ENCODE measurements at places on chromosomes 3 and 15.

DNA sequence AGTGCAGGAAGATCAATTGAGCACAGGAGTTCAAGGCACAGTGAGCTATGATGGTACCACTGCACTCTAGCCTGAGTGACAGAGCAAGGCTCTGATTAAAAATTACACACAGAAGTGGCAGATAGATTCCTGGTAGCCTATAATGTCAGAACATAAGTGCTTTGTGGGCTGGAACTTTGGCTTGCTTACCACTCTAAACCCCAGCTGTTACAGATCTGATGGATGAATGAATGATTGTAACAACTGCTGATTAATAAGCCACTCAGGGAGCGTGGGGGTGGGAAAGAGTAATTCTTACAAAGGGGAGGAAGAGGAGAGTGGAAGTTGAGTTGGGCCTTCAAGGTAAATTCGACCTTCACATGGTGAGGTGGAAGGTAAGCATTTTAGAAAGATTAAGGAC lies 40.9 kb upstream of the PTPN23 start:
- no peak for DNase-seq

GRCh38 chr3:186493525-186494255 lies 50.5 kb downstream of the CRYGS start:
- no peak for DNase-seq

DNA sequence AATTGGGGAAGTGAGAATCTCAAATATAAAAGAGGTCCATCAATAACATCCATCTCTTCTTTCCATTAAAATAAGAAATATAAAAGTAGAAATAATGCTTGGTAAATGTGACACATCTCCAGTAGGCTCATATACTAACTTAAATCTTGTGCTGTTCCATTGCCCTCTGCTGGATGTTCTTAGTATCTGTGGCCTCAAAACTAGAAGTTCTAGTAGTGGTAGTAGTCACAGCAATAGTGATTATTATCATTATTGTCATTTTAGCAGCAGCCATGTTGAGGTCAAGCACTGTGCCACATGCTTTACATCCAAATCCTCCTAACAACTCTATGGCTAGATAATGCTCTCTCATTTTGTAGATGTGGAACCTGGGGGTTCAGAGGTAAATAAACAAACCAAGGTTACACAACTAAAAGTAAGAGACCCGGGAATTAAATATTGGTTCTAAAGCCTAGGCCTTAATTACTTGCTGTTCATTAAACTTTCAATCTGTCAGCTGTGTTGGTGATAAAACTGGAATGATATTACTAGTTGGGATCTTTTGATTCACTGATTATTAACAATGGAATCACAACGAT lies 20.2 kb upstream of the BTLA start:
- DNase-seq: no peak

GRCh38 chr15:60347480-60348049 lies 50.2 kb downstream of the ANXA2 start:
- DNase-seq: no peak

- peak; percentile 95 for DNase-seq
These were observed at the start of gene CISH for GRCh38 chr3:50611464-50612233. Gene CISH (minus strand): TSS chr3:50611774. CDS start chr3:50611650, 124 bp downstream.

Data from neural crest cell (in vitro differentiated cells).